Ascending aorta (tissue), 2 donors: ENCODE measurements at places on chromosomes 4 and X.

- DNase-seq = no peak
These were observed 434.1 kb downstream of the ANKRD50 start for GRCh38 chr4:124278477-124278876.

DNA sequence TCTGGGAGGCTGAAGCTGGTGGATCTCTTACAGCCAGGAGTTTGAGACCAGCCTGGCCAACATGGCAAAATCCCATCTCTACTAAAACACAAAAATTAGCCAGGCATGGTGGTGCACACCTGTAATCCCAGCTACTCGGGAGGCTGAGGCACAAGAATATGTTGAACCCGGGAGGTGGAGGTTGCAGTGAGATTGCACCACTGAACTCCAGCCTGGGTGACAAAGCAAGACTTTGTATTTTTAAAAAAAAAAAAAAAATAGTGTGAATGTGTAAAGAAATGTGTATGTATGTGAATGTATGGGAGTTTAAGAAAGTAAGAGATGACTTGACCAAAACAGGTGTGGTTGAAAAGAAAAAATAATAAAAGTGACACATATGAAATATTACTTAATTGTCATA lies 167.7 kb upstream of the TEX13C start:
- DNase-seq = no peak

DNA sequence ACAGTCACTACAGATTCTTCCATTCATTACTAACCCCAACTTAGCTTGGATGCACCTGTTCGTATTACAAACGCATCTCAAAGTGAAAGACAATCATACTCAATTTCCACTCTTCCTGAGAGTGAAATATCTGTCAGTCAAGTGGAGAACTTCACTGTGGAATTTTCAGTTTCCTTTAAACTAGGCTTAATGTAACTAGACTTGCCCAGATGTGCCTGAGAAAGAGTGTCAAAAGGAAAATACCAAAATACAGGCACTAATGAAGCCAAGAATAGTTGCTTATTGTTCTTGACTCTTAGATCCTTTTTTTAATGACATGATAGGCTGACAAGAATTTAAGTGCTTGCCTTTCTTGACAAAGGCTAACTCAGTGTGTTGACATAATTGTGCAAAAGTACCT lies 72.4 kb upstream of the NR3C2 start:
- DNase-seq = no peak

- no peak for DNase-seq
These were observed 2.2 kb downstream of the PWWP3B start for GRCh38 chrX:106170318-106170717.

DNA sequence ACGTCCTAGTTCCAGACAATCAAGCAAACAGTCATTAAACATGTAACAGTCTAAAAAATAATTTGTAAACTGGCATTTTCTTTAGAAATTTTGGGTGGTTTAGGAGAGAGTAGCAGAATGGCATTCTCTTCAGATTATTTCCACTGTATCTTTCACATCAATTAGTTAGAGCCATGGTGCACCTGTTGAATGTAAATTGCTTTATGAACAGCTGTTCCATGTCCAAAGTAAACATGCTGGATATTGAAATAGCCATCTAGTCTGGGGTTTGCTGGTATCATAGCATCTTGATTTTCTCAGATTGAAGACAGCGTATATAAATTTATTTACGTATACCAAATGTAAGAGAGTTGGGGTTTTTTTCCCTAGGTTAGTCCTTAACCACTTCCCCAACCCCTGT lies 143.6 kb downstream of the RCHY1 start:
- DNase-seq = no peak

GRCh38 chr4:4779486-4779885 lies 80.0 kb upstream of the MSX1 start:
- DNase-seq = no peak

DNA sequence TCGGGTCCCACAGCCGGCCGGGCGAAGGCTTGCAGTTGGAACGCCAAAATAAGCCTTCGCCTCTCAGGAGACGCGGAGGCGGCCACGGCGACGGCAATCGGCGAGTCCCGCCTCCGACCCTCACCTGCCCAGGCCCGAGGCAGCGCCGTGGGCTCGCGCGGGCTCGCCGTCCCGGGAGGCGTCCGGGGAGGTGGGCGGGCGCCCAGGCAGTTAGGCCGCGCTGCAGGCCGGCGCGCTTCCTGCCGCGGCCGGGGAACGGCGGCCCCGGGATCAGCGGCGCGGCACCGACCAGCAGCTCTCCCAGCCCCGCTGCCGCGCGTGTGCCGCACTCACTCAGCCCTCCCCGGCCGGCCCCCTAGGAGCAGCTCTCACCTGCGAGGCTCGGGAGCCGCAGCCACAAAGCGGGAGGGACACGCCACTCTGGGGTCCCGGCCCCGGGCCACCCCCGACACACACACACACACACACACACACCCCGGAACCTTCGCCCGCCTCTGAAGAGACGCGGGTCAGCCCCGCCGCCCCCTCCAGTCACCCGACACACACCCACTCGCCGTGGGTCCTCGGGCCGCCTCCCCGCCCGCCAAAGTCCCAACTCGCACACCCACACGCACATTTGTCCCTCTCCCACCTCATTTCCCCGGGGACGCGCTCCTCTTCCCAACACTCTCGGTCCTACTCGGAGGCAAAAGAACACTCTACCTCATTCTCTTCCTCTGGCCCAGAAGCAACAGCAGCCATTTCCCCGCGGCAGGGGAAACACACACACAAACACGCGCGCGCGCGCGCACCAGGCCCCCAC lies at the start of gene CNOT6L:
Gene CNOT6L, minus strand, starts transcription at position 767 of the 802 bp plus-strand sequence. Its CDS starts 60 bp downstream, at position 707.
- peak; percentile 87 for DNase-seq

DNA sequence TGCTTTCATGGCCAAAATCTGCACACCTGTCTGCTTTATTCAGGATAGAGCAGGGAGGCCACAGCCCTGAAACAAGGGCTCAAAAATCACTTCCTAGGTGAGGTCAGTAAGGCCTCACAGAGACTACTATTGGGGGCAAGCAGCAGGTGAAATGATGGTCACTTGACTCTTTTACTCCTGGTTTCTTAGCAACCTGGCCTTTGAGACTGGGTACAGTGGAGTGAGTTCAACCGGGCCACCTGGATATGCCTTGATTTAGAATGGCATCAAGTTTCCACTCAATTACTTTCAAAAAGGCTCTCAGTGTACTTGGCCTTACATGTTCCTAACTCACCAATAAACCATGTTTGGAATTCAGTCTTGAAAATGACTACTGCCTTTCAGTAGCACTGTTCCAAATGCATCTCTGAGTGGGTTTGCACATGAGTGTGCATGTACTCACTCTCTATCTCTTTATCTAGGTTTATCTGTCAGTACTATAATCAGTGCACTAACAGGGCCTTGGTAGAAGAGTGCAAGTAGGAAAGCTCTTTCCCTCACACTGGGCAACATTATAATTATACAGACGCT lies 388.2 kb downstream of the OPHN1 start:
- DNase-seq = no peak

GRCh38 chr4:126533146-126533805 lies 1099.5 kb upstream of the INTU start:
- no peak for DNase-seq

- no peak for DNase-seq
These were observed 69.2 kb downstream of the HAUS3 start for GRCh38 chr4:2172627-2173231.

DNA sequence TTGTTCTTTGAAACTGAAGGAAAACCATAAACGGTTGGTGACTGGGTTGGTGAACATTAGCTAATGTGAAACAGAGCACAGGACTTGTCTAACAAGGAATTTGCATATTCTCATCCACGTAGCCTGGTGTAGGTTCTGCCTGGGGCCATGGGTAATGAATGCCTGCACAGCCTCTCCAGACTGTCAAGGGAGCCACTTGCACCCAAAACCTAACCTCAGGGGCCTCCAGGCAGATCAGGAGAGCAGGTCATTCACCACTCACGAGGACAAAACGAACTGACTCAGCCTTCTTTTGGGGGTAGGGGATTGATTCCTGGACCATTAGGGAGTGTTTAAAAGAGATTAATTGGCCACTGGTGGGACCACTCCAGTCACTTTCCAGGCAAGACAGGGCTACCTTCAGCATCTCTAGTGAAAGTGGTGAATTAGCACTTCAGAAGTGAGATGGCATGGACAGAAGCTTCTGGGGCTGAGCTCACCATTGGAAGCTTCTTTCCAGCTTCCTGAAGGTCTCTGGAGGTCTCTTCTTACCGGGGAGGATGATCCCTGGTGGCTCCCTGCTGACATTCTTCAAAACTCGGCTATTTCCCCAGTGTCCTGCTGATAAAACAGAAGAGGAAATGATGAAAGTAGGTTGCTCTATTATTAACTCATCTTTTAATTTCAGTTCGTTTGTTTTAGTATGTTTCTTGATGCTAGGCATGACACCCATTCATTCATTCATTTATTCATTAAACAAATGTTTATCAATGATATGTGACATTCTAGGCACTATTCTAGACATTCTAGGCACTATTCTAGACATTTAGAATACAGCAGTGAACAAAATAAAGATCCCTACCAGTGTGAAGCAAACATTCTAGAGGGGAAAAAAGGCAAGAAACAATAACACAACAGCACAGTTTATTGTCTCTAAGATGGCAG lies 104.5 kb upstream of the LNX1 start:
- no peak for DNase-seq

DNA sequence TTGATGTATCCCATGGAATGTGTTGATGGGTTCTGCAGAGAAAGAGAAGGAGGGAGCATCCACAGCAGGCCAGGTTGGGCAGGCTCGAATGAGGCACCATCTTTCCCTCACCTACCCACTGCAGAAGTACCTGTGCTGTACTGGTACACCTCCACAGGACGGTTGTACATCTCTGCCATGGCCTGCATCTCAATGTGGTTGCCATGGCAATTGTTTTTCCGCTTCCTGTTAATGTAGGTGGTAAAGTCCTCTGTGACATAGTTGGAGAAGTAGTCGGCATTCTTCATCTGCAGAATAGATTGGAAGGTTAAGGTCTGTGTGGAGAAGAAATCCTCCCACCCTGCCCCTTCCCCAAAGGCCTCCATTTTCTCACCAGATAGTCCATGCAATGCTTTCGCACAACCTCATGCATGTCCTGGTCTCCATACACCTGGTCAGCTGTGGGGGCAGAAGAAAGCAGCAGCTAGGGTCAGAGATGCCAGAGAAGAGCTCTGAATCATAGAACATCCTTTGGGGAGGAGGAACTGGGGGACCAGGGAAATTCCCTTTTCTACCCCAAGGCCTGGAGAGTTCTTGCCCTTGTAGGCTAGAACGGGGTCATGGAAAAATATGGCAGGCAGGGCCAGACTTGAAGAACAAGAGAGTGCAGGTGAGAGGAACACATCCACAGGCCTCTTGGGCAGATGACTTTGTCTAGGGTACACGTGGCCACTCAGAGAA lies 15.9 kb upstream of the PIM2 start:
- no peak for DNase-seq

DNA sequence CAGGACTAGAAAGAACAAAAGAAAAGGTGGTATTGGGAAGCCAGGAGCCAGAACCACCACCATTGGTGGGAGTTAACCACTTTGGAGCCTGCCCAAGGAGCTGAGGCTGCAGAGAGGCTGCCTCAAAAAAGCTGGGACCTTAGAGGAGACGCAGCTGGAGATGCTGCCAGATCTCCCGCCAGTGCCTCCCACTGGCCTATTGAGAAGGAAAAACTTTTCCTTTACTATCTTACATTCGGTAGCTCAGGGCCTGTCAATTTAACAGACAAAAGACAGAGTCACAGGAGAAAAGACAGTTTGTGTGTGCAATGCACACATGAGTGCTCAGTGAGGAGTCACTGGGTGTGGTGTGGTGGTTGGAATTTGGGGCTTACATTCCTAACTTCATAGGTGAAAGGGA lies 52.4 kb upstream of the HPSE start:
- no peak for DNase-seq

- no peak for DNase-seq
These were observed 24.9 kb upstream of the DYNLT3 start for GRCh38 chrX:37872303-37872655.
